Cardiac septum (tissue), 1 donor: ENCODE measurements at places on chromosomes 16 and 17.

DNA sequence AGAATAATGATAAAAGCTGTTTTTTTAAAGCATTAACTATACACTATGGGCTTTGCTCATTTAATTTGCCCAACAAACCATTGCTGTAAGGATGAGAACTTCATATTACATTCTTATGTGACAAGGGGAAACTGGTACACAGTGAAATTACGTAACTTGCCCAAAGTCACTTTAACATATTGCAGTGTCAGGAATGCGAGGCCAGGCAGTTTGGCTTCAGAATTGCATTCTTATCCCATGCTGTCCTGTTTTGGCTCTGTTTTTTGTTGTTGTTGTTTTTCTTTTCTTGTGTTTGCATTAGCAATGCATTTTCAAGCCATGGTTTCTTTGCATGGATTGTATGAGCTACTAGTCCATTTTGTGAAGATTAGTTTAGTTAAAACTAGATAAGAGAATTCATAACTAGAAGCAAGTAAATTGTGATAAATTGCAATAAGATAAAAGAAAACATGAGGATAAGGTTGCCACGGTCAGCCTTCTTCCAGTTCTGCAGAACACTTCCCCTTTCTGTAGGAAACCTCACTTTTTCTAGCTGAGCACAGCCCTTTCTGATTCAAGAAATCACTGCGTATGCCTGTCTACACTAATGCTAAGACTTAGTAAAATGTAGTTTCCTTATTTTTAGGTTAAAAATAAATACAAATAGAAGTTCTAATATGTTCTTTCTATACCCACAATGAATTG, 221.3 kb upstream of the KCNJ16 start:
- no peak for DNase-seq

- DNase-seq, result no peak
These were observed 36.8 kb downstream of the GDPD1 start for GRCh38 chr17:59257101-59257500.

DNA sequence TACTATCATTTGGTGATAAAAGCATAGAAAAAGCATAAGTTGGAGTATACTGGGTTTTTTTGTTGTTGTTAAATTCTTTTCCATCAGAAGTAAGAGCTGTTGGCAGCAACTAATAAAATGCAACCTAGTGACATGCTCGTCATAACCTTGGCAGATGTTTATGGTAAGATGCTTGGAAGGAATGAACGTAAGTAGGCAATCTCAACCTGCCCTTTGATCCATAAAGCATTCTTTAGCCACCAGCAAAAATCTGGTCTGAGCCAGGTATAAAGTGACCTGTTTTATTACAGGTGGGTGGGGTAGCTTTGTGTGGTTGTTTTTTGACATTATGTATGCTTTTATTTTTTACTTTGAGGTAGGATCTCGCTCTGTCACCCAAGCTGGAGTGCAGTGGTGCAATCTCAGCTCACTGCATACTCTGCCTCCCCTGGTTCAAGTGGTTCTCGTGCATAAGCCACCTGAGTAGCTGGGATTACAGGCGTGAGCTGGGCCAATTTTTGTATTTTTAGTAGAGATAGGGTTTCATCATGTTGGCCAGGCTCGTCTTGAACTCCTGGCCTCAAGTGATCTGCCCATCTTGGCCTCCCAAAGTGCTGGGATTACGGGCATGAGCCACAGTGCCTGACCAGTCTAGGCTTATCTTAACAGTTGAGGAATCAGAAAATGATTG, 22.0 kb downstream of the WSB1 start:
- DNase-seq, result no peak

DNA sequence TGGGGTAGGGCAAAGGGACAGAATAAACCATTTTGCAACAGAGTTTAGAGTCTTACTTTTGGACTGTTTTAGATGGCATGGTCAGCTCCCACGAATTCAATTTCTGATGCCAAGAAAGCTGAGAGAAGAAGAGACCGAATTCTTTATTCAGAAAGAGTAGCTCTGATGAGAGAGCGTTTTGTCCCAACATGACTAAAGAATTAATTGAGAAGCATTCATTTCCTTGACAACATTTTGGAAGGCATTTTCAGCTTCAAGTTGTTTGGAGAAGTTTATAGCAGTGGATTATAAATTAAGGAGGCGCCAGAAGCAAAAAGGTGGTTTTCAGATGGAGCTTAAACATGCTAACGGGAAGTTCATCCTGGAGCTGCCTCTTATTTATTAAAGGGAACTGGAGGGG, 12.2 kb downstream of the GAN start:
- DNase-seq, result no peak

- no peak for DNase-seq
These were observed 131.9 kb upstream of the XYLT1 start for GRCh38 chr16:17602678-17603077.

DNA sequence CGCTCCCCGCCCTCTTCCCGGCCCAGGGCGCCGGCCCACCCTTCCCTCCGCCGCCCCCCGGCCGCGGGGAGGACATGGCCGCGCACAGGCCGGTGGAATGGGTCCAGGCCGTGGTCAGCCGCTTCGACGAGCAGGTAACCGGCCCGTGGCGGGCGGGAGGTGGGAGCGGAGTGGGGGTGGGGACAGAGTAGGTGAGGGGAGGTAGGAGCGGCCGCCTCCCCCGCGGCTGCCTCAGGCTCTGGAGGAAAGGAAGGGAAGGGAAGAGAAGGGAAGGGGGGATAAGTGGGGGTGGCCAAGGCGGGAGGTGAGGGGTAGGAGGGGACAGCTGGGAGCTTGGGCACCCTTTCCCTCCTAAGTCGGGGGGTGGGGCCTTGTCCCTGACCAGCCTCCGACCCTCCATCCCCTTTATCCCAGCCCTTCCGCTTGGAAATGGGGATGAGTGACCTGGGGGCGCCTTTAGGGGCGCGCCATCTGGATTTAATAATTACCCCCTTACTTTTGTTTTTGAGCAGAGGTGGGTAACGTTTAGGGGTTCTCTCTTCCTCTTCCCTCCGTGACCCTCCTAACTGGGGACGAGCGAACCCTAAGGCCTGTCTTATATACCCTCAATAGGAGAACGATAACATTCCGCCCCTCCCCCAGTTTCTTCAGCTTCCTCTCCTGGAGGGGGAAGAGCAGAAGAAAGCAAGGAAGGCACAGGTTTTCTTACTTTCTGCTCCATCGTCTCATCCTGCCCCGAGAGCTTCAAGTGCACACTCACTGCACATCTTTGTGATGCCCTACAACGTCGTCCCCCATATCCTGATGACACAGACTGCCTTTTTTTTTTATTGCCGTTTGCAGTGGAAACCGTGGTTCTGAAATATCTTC, 694 bp downstream of the NF1 start:
- DNase-seq, result peak; percentile 77
